Placental pericyte (primary cell): ENCODE measurements at places on chromosomes 5 and 9. TPM values are rescaled to one million over a fixed set of nuclear protein-coding genes. Genes with fewer than 3 reads are reported as not detected.

The NKD2 gene
- 15.9 and 52.7 TPM in 2 replicates for total RNA-seq

The PLPPR1 gene
- not detected in 2 replicates for total RNA-seq

The COL5A1 gene
- 457 and 467 TPM in 2 replicates for total RNA-seq

The GRXCR2 gene
- total RNA-seq, result not detected in 2 replicates

The SH3RF2 gene
- 4.2 and 4.7 TPM in 2 replicates for total RNA-seq

The ARHGEF39 gene
- 0.44 and 6.3 TPM in 2 replicates for total RNA-seq

The C8G gene
- 0.66 TPM in 1 of 2 replicates, not detected in the other for total RNA-seq

The LTC4S gene
- total RNA-seq, result 0.88 TPM in 1 of 2 replicates, not detected in the other

The LYRM7 gene
- total RNA-seq, result 2.0 and 7.3 TPM in 2 replicates

The PCDHA12 gene
- under 0.01 and 0.14 TPM in 2 replicates for total RNA-seq

The CD72 gene
- 0.43 and 0.66 TPM in 2 replicates for total RNA-seq
